ENCODE measurements at places on chromosomes 6 and 20.

DNA sequence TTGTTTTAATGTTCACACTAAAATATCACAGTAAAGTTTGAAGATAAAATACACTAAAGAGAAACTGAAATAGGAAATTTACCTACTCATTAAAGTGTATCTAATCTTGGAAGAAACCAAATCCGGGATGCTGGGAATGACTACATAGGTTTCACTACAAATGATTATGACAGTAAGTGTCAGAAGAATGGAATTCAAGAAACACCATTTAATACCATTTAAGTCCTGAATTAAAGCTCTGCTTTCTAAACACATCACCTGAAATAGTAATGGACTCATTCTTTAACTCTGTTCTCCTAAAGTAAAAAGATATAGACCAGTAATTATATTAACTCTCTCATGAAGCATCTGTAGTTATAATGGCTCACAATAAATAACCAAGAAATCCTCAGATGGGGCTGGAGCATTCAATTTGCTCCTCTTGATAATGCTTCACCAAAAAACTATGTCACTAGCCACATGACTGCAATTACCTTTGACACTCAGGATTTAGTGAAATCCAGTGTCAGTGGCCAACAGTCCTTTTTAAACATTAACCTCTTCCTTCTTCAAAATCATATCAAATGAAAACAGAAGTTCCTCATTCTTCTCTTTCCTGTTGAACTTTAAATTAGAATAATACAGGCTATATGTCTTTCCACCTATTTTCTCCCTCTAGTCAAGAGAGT is 41.4 kb downstream of the MAP7 start:
- no peak for DNase-seq

- no peak for DNase-seq
Measured at GRCh38 chr20:56627122-56628014, 1.7 kb upstream of the TFAP2C start.

DNA sequence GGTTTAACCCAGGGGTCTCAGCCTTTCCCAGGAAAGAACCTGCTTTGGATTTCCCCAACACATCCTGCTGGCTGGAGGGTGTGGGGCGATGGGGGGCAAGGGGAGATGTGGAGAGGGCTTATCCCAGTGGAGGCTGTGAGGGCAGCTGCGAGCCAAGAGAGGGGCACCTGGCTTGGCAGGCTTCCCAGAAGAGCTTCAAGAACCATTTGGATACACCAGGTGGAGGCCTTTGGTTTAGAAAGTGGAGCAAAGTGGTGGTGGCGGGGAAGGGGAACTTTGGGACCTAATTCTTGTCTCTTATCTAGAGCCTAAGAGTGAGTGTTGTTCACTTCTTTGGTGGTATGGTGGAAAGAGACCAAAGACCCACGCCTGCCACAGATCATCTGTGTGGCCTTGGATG is 12.4 kb downstream of the CD40 start:
- DNase-seq: peak; percentile 51

DNA sequence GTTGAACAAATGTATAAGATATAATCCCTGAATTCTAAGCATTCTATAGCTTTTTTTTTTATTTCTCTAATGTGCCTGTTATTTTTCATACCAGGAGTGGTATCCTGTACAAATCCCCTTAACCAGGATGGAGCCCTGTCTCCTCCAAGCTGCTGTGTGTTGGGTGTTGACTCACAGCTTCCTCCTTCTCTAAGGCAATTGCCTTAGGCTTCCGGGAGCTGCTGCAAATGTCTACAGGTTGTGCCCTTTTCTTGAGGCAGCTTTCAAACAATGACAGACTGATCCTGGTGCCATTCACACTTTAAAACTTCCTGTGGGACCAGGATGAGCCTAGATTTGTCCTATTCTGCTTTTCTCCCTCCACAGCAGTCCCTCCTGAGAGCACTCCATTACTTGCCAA is 173.2 kb downstream of the BTBD3 start:
- DNase-seq: no peak

GRCh38 chr6:50724381-50725124 is 11.2 kb downstream of the TFAP2D start:
- no peak for DNase-seq

DNA sequence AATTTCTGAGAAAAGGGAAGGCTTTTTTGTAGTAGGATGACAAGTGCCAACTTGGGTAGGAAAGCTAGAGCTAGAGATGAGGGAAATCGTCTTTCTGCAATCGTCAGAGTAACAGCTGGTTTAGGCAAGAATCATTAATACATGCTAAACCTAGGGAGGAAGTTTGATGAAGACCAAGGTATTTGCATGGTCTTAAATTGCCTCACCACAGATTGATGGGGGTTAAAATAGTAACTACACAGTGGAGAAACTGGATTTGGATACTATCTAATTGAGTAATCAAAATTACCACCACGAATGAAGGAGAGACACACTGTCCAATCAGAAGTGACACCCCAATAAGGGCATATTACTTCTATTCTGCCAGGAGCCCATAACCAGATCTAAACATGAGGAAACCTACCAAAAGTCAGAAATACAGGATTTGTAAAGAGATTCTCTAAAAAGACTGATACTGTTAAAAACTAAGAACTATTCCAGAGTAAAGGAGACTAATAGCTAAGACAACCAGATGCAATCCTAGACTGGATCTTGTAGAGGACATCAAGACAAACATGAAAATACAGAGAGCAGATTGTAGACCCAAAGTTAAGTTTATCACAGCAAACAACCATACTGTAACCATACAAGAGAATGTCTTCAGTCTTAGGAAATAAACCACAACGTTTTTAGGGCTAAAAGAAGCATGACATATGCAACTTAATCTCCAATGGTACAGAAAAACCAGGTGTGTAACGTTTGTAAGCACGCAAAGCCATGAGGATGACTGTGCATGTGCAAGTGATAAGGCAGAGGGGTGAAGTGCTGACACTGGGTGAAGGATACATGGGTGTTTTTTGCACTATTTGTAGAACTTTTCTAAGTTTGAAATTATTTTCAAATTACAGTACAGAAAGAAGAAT is 21.8 kb downstream of the SNX5 start:
- no peak for DNase-seq

DNA sequence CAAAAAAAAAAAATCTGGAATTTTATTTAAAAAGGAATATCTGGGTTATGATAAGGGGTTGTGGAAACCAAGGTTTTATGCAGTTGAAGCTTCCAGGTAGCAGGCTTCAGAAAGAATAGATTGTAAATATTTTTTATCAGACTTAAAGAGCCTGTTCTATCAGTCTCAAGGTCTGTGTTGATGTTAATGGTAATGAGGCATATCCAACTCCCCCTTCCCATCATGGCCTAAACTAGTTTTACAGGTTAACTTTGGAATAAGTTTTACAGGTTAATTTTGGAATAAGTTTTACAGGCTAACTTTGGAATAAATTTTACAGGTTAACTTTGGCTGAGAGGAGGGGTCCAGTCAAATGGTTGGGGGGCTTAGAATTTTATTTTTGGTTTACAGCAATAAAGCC is 92.4 kb downstream of the CD24 start:
- DNase-seq: no peak

DNA sequence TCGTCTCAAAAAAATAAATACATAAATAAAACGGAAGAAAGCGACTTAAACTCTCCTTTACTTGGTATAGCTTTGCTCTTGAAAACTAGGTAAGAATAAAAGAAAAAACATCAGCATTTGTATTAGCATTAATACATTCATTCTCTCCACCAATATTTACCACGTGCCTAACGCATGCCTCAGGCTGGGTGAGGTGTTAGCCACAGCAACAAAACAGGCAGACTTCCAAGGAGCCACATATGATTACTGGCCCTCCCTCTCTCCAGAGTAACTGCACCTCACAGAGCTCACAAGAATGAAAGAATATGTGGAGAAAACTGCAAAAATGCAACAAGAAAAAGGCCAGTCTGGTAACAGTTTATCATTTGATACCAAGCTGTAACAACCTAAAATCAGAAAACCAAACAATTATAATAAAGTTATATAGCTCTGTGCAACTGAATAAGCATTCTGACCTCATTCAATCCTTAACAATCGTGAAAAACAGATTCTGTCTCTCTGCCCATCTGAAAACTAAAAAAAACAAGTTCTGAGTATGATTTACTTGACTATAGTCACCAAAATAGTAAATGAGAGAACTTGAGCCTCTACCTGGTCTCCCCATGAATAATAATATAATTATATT is 5.2 kb downstream of the NAPB start:
- DNase-seq: no peak

DNA sequence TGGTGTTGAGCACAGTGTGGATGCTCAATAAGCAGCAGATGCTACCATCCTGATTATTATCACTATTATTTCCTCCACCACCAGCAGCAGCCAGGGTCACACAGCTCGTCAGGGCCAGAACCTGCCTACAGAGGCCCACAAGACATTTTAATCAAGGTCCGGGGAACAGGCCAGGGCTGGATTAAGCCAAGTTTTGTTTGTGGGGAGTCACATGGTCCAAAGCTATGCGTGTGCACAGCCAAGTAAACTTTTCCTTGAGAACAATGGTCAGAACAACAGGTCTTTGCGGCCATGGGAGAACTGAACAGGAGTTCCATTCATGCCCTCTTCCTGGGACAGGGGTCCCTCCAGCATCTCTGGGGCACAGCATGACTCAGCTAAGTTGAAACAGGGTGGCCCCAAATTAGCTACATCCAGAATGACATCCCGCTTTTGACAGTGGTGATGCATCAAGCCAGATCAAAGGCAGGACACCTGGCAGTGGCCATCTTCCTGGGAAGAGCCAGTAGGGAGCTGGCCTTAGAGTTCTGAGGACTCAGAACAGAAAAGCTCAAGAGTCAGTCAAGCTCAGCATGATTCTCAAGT is 11.7 kb downstream of the SNTA1 start:
- DNase-seq: no peak

DNA sequence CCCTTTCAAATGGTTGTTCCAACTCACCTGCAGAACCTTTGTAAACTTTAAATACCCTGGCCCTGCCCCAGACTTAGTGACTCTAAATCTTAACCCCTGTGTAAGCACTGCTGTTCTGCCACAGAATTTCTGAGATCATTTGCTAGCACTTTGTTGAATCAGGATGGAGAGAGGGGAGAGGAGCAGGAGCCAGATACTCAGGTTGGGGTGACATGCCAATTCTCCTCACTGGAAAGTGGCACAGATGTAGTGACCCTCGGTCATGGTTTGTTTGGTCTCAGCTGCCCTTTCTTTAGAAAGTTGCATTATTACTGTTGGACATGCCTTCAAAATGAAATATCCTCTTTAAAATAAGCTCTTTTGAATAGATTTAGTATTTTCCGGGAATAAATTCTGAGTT is 168.0 kb downstream of the ZFAND3 start:
- DNase-seq: no peak

DNA sequence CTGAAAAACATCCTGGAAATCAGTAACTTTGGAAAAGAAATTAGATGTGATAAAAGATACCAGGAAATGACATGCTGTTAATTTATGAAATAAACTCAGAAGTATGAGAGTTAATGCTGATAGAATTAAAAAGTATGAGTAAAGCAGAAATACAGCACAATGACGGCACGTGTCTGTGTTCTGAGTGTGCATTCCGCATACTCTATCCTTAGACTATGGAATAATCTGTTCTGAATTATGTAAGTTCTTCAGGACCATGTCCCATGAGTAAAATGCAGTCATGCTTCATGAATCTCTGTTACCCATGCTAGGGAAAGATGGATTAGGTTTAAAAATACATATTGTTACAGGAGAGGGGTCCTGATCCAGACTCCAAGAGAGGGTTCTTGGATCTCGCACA is 21.7 kb downstream of the HECA start:
- DNase-seq: no peak

GRCh38 chr6:134020071-134020470 is 32.4 kb downstream of the SLC2A12 start:
- DNase-seq: no peak

DNA sequence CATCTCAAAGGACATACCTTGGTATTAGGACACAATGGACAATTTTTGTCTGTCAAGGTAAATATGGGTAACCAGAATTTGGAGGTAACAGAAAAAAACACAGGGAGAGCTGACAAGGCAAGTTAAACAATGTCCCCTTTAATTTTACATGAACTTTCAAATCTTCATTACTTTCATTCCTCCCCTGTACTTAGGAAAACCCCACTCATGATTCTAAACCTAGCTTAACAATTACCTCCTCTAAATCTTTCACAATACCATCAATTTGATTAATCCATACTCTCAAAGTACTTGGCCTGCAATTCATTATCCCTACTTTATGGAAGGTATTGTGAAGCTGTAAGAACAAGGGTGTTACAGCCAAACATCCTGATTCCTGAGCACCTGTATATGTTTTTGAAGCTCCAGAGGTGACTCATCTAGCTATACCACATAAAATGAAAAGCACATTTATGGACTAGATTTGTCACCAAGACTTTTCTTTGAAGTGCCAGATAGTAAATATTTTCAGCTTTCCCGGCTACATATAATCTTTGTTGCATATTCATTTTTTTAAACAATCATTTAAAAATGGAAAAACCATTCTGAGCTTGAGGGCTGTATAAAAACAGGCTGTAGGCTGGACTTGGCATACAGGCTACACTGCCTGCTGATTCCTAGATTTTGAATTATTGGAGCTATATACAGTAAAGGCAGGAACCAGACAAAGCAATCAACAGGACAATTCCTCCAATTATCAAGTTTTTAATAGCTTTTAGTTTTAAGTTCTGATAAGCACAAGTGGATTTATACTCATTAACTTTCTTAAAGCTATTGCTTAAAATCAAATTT is 22.9 kb downstream of the DEK start:
- no peak for DNase-seq

GRCh38 chr6:92810913-92811312 is 608.4 kb downstream of the EPHA7 start:
- DNase-seq: peak; percentile 59

DNA sequence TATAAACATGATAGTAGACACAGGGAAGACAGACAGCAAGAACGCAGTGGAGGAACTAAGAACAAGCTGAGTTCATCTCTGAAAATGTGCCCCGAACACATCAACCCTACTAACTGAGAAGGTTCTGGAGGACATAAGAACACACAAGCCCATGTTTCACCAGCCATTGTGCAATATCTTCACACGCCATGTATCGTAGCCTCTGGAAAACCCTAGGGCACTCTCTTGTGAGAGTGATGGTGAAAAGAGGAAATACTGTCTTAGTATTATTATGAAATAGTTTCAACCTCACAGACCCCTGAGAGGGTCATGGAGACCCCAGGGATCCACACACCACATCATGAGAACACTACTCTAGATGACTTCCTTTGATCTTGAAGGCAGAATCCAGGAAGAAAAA is 26.1 kb upstream of the FOXF2 start:
- DNase-seq: no peak

Data from GM13976 (cell line).